ENCODE measurements at places on chromosomes 11 and 22.

GRCh38 chr11:16969010-16969999, 44.9 kb downstream of the PLEKHA7 start:
- ATAC-seq: no peak

- no peak for ATAC-seq
These were observed 50.7 kb downstream of the BMAL1 start for GRCh38 chr11:13328286-13328685.

- ATAC-seq: no peak
These were observed 199.1 kb upstream of the NCAM1 start for GRCh38 chr11:112761911-112762706.

GRCh38 chr11:112302226-112302868, 41.7 kb upstream of the PLET1 start:
- no peak for ATAC-seq

Measured in activated CD4-positive, CD25-positive, alpha-beta regulatory T cell treated with anti-CD3 and anti-CD28 coated beads, Interleukin-2, amount 50 U/mL, for 24 hours (primary cell).